CD8-positive, alpha-beta memory T cell (primary cell): ENCODE measurements at places on chromosomes 2 and 18.

DNA sequence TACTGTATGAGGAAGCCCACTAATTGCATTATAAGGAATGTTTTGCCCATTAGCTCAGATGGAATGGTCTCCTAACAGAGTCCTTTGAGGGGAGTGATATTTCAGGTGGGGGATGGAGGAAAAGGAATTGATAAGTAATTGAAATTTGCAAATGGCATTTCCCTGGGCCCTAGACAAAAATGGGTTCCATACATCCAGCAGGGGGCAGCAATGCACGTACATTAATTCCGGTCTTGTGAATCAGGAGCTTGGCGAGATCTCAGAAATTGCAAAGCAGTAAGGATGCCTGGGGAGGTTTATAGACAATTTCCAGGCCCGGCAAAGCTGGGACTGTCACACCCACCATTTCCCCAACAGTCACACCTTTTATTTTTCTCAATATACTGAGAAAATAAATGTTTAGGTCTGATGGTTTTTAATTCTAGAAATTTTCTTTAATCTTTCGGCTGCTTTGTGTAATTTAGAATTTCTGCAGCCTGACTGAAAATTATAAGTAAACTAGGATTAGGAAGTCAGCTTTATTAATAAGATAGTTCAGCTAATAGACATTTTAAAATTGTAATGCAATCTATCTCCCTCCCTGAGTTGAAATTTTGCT lies 122.8 kb downstream of the LYPD1 start:
- no peak overlapping the region for H3K27ac ChIP-seq
- no peak for DNase-seq
- H3K4me3 ChIP-seq: no peak overlapping the region
- no peaks in the 10 kb centered on the region for H3K4me1 ChIP-seq
- H3K36me3 ChIP-seq: no peaks in the 10 kb centered on the region
- H3K27me3 ChIP-seq: no peaks in the 10 kb centered on the region

GRCh38 chr2:59874971-59875755 lies 678.3 kb downstream of the BCL11A start:
- H3K27me3 ChIP-seq: no peaks in the 10 kb centered on the region
- H3K27ac ChIP-seq: no peak overlapping the region
- DNase-seq: no peak
- H3K4me3 ChIP-seq: no peak overlapping the region

GRCh38 chr2:170818036-170818751 lies 1.5 kb downstream of the GAD1 start:
- no peak for DNase-seq
- H3K36me3 ChIP-seq: no peaks in the 10 kb centered on the region
- peaks cover 75% of the 10 kb centered on the region for H3K4me1 ChIP-seq
- H3K4me3 ChIP-seq: no peak overlapping the region
- H3K27me3 ChIP-seq: peaks cover 88% of the 10 kb centered on the region

DNA sequence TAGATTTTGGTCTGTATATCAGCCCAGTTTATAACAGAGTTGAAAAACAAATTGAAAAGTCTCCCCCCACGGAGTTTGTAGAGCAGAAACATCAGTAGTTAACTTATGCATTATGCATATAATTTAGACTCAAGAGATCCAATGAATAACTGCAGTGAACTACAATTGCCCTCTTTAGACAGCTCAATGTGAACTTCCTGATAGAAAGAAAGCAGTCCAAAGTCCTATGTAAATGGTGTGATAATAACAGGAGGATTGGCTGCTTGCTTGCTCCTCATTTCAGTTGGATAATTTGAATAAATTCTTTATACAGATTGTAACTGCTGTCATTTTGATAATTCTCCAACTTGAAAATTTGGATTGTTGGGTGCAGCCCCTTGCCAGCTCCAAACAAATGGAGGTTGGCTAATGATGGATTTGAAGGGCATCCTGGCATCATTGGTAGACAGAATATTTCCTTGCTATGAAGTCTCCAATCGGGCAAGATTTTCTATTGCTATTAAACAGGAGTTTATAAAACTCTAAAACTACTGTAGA lies 297.1 kb downstream of the ASXL3 start:
- H3K4me3 ChIP-seq: no peak overlapping the region
- no peaks in the 10 kb centered on the region for H3K4me1 ChIP-seq
- no peaks in the 10 kb centered on the region for H3K36me3 ChIP-seq
- no peak for DNase-seq
- no peaks in the 10 kb centered on the region for H3K27me3 ChIP-seq

DNA sequence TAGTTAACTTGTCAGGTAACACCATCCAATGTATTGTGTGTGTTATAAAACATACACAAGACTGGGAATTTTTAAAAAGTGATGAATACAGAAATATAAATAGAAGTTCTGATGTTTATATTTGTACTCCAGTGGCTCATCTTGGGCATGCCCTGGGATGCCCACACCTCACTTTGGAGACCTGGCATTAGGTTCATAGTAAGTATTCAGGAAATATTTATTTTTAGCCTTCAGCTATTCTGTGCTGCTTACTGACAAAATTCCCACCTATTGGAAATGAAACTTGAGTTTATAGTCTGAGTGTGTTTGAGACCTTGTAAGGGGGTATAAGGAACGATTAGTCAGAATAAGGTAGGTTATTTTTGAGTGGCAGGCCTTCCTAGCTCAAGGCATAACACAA lies 67.5 kb downstream of the MYO1B start:
- no peak for DNase-seq
- no peak overlapping the region for H3K4me3 ChIP-seq
- no peaks in the 10 kb centered on the region for H3K36me3 ChIP-seq

DNA sequence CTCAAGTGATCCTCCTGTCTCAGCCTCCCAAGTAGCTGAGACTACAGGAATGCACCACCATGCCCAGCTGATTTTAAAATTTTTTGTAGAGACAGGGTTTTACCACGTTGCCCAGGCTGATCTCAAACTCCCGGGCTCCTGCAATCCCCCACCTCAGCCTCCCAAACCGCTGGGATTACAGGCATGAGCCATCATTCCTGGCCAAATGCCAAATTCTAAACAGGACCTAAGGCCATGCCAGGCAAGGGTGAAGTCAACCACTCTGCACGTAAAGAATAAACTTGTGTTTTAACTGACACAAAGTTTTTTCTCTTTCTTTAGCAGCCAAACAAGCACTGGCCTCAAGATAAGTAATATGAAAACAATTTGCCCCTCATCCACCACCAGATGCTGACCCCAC lies 37.4 kb upstream of the SATB2 start:
- DNase-seq: no peak
- H3K4me3 ChIP-seq: no peak overlapping the region
- H3K27me3 ChIP-seq: no peaks in the 10 kb centered on the region
- no peaks in the 10 kb centered on the region for H3K36me3 ChIP-seq

DNA sequence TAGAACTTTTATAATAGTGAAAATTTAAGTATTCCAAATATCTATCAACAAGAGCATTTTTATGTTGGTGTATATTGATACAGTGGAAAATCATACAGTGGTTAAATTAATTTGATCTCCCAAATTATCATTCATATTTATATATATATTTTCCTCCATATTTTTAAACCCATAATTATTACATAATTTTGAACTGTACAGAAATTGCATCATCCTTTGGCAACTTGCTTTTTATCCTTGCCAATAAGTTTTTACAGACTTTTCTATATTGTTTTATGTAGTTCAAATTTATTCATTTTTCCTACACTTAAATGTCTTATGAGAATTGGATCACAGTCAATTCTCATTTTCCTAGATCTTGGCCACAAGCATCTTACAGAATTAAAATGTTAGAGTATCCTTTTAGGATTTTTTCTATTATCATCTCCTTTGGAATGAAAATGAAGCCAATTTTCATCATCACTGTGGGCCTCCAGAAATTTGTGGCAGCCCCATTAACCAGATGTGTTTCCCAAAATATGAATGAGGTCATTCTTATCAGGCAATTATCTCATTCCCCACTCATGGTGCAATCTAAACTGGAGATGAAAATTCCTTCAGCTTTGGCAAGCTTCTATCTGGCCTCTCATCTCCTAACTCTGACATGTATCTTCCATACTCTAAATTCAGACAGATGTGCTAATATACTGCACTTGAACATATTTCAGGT lies 94.2 kb upstream of the DLGAP1 start:
- DNase-seq: no peak
- H3K27me3 ChIP-seq: no peaks in the 10 kb centered on the region
- H3K27ac ChIP-seq: no peak overlapping the region
- H3K4me1 ChIP-seq: no peaks in the 10 kb centered on the region

DNA sequence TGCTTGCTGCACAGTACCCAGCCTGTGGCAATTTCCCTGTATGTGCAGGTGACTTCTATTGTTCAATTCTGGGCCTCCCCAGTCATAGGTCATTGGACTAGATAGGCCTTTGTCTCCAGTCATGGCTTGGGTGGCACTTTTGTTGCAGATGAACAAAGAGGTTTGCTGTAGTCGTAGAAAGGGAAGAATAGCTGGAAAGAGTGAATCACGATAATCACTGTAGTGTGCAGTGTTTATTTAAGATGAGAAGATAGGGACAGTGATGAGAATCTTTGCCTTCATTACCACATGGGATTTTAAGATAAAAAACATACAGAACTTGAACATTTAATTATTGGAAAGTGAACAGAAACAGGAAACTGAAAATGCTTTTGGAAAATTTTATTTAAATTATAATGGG lies 156.1 kb upstream of the CYRIA start:
- H3K27ac ChIP-seq: no peak overlapping the region
- H3K4me3 ChIP-seq: no peak overlapping the region
- H3K36me3 ChIP-seq: no peaks in the 10 kb centered on the region
- no peaks in the 10 kb centered on the region for H3K4me1 ChIP-seq
- H3K27me3 ChIP-seq: no peaks in the 10 kb centered on the region

- DNase-seq: no peak
- H3K36me3 ChIP-seq: no peaks in the 10 kb centered on the region
- no peak overlapping the region for H3K4me3 ChIP-seq
- peaks cover 7% of the 10 kb centered on the region for H3K27me3 ChIP-seq
- H3K27ac ChIP-seq: no peak overlapping the region
Measured at GRCh38 chr2:201859949-201860348, 53.6 kb downstream of the CDK15 start.

DNA sequence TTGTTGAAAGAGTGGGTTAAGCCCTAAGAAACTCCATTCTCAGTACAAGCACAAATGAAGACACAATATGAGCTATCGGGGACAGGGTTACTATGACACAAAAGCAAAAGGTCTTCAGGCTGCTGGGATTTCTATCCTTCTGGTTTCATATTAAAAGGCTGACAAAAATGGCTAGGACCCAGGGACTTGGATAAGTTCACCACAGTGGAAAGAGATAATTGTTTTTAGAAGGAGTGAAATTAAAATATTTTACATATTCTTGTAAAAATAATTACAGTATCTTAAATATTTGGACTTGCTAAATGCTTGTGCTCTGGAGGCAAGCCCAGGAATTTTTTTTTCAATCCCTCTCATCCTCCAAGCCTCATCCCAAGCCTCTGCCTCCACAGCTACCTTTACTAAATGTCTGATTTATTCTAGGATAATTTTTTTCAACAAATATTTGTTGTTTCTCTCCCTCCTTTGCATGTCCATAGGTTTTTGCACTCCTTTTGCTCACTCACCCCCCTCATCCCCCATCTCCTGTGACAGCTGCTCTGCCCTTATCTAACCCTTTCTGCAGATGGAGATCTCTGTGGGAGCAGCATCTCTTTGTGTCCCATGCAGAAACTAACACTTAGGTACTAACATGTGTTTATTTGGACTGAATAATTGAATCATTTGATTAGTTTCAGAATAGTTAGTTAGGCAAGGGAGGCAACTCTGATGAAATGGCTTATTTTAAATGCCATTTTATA lies 47.8 kb upstream of the NABP1 start:
- H3K4me1 ChIP-seq: peaks cover 9% of the 10 kb centered on the region
- DNase-seq: no peak
- no peaks in the 10 kb centered on the region for H3K27me3 ChIP-seq
- peak overlapping the region; percentile 10 for H3K27ac ChIP-seq
- no peak overlapping the region for H3K4me3 ChIP-seq

DNA sequence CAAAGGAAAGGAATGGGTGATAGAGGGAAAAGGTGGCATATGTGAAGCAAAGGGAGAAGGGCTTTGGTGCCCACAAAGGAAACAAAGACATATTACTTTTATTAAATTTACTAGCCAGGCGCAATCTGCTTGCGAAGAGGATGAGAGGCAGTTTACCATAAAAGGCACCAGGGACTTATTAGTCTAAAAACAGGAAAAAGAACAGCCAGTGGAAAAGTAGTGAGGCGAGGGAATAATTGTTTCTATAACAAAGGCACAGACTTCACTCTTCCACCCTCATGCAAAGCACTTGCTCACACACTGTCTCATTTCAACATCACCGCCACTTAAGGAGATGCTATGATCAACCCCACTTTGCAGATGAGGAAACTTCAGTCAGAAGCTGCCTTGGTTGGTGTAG lies 210.5 kb downstream of the ALPK2 start:
- no peak overlapping the region for H3K4me3 ChIP-seq
- no peaks in the 10 kb centered on the region for H3K36me3 ChIP-seq
- DNase-seq: no peak
- no peaks in the 10 kb centered on the region for H3K27me3 ChIP-seq

- H3K36me3 ChIP-seq: no peaks in the 10 kb centered on the region
- H3K4me3 ChIP-seq: no peak overlapping the region
- no peaks in the 10 kb centered on the region for H3K27me3 ChIP-seq
- H3K4me1 ChIP-seq: no peaks in the 10 kb centered on the region
Measured at GRCh38 chr2:30653847-30654246, 153.4 kb downstream of the CAPN13 start.

DNA sequence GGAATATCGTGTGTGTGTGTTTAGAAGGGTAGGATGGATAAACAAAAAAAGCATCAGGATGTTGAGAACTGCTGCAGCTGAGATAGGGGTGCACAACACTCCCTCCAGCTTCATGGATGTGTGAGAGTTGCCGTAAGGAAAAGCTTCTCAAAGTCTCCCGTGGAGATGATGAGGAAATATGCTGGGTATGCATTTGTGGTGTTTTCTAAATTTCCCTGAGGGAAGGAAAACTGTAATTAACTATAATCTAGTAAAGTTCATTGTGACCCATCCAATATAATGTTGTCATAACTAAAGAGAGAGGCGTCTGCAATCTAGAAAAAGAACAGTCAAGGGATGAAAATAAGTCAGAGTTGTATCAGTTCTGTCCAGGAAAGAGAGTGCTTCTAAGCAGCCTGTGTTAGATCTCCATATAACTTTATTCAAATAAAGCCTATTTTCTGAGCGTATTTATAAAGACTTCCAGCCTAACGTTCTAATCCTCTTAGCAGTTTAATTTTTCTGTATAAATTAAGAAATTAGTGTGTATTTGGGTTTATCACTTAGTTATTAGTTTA lies 7.3 kb upstream of the LMAN2L start:
- no peak overlapping the region for H3K27ac ChIP-seq
- no peaks in the 10 kb centered on the region for H3K4me1 ChIP-seq
- no peaks in the 10 kb centered on the region for H3K36me3 ChIP-seq
- no peak for DNase-seq
- H3K27me3 ChIP-seq: no peaks in the 10 kb centered on the region

DNA sequence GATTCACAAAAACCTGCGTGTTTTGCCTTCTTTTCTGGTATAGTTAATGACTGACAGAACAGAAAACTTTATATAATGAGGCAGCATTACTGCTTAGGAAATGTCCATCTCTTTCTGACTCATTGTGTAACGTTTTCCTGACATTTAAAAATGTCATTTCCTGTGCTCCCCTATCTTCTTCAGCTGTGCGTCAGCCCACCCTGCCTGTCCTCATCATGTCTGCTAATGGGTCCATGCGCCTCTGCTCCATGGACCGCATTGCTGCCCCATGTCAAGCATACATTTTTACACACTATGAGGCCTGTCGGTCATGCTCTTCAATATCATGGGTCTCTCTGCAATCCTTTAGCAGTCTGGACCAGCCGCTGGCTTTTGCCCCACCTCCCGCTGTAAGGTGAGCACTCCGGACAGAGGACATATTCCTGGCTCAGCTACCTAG lies 234.3 kb downstream of the CDCA7 start:
- no peaks in the 10 kb centered on the region for H3K4me1 ChIP-seq
- H3K4me3 ChIP-seq: no peak overlapping the region
- DNase-seq: no peak
- peaks cover 4% of the 10 kb centered on the region for H3K27me3 ChIP-seq
- no peak overlapping the region for H3K27ac ChIP-seq
